Substantia nigra (tissue), 51 donors: ENCODE measurements at places on chromosomes 12 and 14.
A peak's percentile ranks its signal among the peaks of the same experiment; 100 is the strongest.

DNA sequence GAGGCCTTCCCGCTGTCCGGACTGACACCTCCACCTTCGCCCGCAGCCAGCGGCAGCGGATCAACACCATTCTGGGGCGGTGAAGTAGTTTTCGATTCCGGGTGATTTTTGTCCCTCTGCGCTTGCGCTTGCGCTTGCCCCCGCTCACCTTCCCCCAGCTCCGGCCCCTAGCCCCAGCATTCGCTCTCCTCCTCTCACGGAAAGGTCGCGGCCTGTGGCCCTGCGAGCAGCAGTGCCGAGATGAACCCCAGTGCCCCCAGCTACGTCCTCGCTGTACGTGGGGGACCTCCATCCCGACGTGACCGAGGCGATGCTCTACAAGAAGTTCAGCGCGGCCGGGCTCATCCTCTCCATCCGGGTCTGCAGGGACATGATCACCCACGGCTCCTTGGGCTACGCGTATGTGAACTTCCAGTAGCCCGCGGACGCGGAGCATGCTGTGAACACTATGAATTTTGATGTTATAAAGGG is 22.7 kb upstream of the SRGAP1 start:
- no peak for DNase-seq

GRCh38 chr14:75915045-75915444 is 66.8 kb downstream of the TGFB3 start:
- DNase-seq = no peak

DNA sequence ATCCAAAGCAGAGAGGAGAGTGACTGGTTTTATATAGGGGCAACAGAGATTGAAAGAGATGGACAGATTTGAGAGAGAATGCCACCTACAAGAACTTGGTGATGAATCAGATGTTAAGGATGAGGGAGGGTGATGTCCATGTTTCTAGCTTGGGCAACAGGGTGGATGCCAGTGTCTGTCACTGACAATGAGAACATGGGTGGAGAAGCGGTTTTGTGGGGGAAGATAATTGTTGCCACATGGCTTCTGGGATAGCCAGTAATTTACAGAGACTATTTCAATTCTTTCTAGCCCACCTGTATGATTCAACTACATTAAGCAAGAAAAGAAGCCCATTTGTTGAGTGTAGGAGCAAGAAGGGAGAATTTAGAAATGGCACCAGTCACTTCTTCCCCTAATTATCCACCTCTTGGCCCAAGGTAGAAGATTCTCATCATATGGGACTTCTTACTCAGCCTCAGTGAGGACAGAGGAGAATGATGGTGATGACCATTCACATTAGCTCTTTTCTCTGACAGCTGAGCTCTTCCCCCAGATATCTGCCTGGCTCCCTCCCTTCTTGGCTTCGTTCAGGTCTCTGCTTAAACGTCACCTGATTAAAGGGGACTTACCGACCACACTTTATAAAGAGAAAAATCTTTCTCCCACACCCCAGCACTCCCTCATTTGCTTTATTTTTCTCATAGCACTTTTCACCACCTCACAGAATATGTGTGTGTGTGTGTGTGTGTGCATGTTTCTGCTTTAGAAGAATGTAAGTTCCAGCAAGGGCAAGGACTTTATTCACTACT is 117.8 kb downstream of the DUSP6 start:
- no peak for DNase-seq

DNA sequence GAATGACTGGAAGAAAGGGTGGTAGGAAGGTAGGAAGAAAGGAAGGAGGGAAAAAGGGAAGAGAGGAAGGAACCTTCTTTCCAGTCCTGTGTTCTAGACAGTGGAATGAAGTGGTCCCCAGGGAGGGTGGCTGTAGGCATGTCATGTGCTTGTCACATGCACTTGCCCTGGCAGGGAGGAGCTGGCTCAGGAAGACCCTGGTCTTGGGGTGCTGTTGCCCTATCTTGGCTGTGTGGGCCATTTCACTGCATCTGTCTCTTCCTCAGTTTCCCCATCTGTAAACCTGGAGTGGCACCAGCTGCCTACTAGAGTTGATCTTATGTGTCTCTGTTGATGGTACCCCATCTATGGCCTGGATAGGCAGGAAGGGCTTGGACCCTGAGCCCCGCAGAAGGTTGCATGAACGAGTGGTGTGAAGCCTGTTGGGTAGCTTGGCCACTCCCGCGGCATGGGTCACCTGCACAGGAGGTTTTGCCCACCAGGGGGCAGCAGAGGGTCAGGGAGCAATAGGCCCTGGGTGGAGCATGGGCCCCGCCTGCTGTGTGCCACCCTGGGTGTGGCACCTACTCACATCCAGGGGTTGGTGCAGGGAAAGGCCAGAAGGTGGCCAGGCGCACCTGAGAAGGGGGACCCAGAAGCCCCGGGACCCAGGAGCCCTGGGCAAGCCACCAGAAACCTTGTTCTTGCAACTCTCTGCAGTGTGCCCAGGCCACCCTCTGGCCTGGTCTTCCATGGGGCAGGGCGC is 25.1 kb downstream of the MEG3 start:
- DNase-seq = no peak

DNA sequence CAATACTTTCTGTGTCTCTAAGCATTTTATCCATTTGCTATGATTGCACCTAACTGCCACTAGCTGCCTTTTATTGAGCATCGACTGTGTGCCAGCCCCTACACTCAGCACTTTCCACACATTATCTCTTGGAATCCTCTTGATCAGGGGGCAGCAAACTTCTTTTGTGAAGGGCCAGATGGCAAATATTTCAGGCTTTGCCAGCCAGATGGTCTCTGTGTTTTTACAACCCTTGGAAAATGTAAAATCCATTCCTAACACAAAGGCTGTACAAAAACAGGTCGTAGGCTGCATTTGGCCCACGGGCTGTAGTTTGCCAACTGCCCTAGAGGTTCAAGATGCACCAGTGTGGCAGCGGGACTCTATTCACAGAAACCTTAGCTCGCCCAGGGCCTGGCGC is 19.5 kb downstream of the FOXN4 start:
- no peak for DNase-seq

DNA sequence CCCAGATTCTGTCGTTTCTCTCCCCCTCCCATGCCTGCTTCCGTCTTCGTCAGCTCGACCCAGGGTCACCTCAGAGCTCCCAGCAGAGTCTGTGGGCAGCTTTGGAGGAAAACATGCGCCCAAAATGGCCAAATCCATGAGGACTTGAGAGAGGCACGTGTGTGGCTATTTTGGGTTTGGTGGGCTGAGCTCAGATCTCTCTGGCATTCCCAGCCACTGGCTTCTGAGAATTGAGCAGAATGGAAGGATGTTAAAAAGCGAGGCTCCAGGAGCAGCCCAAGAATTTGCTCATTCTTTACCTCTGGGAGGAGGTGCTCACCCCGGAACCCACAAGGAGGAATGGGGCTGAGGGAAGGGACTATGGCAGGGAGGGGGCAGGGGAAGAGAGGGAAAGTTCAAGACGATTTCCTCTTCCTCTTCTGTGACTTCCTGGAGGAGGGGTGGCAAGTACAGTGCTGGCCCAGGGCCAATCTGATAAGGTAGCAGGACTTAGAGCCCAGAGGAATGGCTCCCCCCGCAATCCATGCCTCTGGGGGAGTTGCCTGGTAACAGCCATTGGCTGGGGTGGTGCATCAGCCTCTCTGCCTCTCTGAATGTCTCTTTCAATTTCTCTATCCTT is 20.1 kb downstream of the TSPAN9 start:
- DNase-seq = no peak

GRCh38 chr14:35158951-35159653 is 36.8 kb downstream of the PRORP start:
- no peak for DNase-seq

GRCh38 chr12:110088936-110089335 is 35.2 kb upstream of the IFT81 start:
- DNase-seq = no peak

GRCh38 chr12:5966486-5967095 is 21.5 kb upstream of the ANO2 start:
- DNase-seq = no peak

DNA sequence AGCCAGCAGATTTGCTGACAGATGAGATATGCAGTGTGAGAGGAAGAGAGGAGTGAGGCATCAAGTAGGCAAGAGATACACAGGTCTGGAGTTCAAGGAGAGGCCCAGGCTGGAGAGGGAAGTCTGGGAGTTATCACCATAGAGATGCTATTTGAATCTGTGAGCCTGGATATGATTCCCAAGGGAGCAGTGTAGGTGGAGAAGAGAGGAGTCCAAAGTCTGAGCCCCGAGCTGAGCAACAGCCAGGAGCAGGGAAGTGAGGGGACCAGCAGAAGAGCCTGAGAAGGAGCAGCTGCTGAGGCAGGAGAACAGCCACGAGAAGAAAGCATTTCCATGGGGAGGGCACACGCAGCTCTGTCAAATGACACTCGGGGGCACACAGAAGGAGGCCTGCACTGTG is 20.2 kb upstream of the NXPH4 start:
- DNase-seq = no peak

DNA sequence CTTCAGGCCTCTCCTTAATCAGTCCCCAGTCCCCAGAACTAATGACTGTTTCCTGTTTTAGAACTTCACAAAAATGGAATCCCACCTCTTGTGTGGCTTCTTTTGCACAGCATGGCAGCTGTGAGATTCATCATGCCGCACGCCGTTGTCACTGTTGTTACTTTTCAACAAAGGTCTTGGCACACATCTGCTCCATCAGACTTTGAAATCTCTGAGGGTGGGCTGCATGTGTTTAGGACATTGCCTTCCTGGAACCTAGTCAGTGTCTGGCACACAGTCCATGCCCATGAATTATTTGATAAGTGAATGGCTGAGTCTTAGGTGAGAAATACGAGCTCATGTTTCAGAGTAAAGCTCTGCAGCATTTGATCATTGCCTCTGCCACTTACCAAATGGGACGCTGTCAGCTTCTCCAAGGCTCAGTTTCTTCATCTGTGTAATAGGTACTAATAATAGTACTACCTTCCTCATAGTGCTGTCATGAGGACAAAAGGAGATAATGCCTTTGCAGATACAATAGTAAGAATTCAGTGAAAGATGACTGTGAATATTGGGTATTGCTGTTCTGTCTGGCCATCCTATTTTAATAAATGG is 90.4 kb downstream of the SRRM4 start:
- DNase-seq = no peak

DNA sequence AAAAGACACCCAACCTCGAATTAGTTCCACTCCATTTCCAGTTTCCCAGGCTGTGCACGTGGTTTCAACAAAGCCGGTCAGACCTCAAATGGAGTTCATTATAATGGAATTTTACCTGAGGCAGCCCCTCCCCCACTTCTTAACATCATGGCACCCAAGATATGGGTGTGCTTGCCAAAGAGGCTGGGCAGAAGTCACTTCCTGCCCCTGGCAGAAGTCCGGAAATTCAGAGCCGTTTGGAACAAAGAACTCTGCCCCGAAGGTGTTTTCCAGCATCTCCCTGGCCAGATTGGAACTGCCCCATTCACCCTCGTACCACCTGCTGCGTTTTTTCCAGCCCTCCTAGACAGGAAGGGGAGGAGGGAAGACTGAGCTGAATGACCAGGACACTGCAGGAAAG is 8.2 kb downstream of the VDR start:
- no peak for DNase-seq

DNA sequence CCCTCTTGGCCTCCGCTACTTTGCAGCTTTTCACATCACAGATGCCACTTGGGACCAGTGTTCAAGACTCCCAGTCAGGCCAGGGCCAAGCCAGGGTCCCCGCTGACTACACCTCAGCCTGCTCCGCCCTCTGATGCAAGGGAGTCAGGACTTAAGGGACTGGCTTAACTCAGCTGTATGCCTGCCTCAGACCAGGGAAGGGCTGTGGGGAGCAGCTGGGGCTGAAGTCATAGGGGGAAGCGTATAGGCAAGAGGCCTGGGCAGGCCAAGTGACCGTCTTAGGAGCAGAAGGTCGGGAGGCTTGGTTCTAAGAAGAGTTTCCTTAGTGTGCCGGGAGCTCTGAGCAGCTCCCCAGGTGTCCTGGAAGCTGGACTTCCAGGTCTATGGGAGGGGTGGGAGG is 21.9 kb downstream of the KDM2B start:
- no peak for DNase-seq

GRCh38 chr12:120719496-120720233 is 6.0 kb upstream of the ACADS start:
- DNase-seq = no peak

- DNase-seq = peak; percentile 4
These were observed 57.6 kb downstream of the BRMS1L start for GRCh38 chr14:35883677-35884293.

DNA sequence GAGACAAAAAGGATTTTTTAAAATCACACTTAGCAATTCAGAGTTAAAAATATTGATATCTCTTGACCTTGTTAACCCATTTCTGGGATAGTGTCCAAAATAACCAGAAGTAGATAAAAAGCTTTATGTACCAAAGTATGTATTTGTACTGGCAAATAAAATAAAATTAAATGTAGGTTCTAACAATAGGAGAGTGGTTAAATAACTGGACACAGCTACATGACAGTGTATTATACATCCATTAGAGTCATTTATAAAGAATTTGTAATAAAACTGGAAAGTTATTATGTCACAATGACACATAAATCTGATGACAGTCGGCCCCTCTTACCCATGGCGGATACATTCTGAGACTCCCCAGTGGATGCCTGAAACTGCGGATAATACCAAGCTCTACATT is 34.0 kb downstream of the BMAL2 start:
- DNase-seq = no peak

DNA sequence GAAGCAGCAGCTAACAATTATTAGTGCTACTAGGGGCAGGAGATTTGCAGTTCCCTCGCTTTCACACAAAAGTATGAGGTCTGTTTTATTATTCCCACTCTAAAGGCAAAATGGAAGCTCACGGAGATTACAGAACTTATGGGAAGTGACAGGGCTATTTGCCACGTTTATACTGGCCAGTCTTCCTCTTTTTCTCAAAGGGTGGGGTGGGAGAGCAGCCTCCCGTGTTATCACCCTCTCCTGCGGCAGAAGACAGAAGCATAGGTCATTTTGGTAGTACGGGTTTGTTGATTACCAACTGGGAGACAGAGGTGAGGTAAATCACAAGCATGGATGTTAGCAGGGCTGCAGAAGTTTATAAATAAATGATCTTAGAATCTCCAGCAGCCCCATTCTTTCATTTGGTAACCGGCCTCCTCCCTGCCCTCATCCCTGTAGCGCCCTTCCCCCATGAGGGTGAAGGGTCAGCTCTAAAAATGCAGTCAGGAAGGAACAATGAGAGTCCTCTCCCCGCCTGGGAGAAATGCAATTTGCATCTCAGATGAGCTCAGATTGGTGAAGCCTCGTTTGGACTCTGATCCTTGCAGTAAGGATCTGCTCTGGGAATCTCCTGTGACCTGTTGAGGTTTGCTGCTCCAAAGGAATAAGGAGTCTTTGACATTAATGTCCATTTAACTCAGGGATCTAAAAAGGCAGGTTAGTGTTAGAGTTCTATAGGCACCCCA is 44.7 kb upstream of the SINHCAF start:
- no peak for DNase-seq

- no peak for DNase-seq
These were observed 1538.3 kb upstream of the SEL1L start for GRCh38 chr14:83071888-83072501.
